ENCODE measurements at places on chromosomes 3 and 15.

GRCh38 chr3:45198264-45199260 lies 27.5 kb downstream of the TMEM158 start:
- DNase-seq = no peak

- no peak for DNase-seq
Observed at GRCh38 chr3:160739079-160739478, 17.0 kb upstream of the PPM1L start.

- no peak for DNase-seq
Observed at GRCh38 chr3:123373474-123373987, 75.4 kb downstream of the ADCY5 start.

GRCh38 chr15:85318048-85318731 lies 62.2 kb upstream of the AKAP13 start:
- DNase-seq = no peak

DNA sequence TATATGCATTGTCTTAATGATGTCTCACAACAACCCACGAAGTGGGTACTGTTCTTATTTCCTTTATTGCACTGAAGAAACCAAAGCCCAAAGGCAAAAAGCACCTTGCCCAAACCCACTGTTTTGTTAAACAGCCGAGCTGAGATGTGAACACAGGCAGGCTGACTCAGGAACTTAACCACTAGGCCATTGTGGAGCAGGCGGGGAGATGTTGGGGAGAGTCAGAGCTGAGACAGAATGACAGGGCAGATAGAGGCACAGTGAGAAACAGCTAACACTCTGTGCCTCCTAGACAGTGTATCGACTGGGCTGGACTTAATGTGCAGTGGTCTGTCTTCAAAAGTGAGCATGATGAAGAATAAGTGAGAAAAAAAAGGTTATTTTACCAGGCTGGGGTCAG lies 56.5 kb downstream of the RPLP1 start:
- no peak for DNase-seq

GRCh38 chr3:134373271-134374104 lies 759 bp downstream of the AMOTL2 start:
- DNase-seq = no peak

DNA sequence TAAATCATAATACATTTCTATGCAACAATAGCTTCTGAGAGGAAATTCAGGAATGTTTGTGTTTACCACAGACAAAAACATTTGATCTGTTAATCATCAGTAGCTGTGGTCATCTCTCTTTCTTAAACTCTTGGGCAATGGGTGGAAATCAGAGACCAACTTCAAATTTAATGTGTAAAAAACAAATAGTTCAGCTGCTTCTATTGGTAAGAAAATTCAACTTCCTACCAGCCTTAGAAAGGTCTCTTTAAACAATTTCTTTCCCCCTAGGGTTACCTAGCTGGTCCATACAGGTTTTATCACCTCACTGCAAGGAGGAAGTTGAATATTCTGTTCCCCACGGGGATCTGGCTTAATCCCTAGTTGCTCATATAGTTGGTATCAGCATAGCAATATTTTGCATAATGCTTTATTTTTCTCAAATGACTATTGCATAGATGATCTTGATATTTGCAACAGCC lies 20.3 kb upstream of the PPP4R2 start:
- DNase-seq = no peak

DNA sequence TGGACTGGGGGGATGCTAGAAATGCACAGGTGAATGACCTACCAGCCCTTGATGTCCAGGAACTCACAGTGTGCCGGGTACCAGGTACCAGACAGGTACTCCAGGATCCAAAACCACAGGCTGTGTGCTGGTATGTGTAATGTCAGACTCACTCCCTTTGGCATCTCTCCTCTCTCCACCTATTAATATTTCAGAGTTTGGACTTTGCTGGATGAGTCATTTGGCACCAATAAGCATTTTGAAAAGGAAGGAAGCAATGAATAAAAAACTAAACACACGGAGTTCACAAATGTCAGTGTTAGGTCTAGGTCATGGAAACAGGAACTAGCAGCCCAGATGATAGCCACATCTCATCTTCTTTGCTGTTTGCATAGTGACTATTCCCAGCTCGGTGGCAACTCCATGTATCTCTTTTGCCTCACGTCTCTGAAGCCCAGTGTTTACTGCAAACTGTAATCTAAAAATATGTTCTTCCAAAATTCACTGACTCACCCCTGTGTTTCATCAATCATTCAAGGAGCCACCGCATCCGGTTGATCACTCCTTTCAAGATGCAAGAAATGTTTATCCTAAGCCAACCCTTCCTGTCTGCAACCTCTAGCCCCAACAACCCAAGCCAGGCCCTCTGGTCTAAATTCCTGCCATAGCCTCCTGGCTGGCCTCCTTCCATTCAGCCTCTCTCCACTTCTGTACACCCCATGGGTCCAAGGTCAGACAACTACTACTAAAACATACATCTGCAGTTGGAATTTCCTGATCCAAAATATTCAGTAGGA lies 8.4 kb downstream of the ITGB5 start:
- DNase-seq = peak; percentile 65

DNA sequence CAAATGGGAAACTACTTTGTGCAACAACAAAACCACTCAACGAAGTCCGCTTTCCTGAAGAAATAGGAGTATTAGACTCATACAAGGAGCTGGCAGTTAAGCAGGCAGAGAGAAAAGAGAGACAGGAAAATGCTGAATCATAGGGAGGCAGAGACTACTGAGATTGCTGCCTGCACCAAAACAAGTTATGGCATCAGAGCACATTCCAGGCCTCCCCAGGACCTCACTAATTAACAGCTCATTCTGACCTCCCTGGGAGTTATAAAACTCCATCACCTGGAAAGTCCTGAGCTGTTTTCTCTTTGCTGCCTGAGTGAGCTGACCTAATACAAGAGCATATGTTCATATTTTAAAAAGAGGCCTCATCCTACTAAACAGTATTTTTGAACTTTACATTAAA lies 741.0 kb downstream of the MCTP2 start:
- DNase-seq = no peak

DNA sequence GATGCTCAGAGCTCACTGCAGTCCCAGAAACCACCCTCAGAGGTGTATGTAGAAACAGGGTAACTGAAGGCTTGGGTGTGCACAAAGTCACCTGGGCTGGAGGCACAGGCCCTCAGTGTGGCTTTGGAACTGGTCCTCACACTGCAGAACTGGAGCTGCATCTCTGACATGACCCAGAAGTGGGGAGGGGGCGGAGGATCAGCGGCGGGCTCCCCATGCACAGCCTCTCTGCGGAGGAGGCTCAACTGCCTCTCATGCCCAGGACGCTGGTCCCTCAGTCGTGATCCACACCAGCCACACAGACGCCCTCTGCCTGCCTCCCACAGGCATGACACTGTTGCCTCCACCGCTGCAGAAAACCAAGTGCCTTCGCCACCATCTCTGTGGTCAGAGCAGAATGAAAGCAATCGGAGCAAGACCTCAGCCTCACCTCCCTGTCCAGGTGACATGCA lies 73.7 kb downstream of the TM2D3 start:
- DNase-seq = no peak

GRCh38 chr3:159654183-159655134 lies 334.2 kb upstream of the IL12A start:
- DNase-seq = no peak

- no peak for DNase-seq
Observed at GRCh38 chr3:127428344-127428997, 140.6 kb upstream of the PRR20G start.

DNA sequence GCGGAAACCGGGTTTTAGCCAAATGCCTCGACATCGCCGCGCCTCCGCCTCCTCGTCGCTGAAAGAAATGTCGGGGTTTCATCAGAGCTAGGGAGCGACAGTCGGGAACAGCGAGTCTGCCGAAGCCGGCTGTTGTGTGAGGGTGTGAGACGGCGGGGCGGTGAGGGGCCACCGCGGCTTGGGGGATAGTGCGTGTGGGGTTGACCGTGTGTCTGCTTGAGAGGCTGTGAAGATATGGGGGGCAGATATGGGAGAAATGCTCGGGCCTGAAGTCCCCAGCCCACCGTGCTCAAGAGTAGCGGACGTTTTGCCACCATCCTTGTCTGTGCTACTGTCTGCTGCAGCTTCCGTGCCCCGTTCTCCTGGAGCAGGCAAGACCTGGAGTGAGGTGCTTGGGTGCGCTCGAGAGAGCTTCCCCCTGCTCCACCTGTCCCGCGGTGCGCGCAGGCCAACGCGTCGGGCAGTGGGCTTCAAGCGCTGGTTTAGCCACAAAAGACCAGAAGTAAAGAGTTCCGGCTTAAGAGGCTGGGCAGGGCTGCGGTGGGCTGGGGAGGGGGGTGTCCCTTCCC lies 716 bp upstream of the ISLR2 start:
- no peak for DNase-seq

DNA sequence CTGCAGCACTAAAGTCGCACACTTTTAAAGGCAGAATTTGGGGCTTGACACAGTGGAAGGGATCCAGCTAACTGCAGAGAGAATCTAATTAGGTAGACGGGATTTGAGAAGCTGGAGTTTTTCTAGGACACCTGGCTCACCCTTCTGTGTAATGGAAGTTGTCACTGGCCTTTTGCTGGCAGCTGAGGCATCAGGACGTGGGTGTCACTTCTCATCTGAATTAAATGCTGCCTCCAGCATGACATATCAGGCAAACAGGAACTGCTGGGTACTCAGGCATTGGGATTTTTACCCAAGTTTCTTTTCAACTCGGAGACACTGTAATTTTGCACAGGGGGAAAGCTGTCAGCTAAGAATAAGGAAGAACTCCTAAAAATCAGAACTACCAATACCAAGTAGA lies 861.9 kb upstream of the ARPP21 start:
- no peak for DNase-seq

GRCh38 chr3:131323014-131323413 lies 58.6 kb upstream of the NUDT16 start:
- no peak for DNase-seq

GRCh38 chr3:14780927-14781507 lies 37.7 kb upstream of the FGD5 start:
- no peak for DNase-seq

GRCh38 chr3:193971261-193971751 lies 164.6 kb upstream of the HES1 start:
- no peak for DNase-seq

GRCh38 chr3:168061332-168061996 lies 34.3 kb downstream of the GOLIM4 start:
- no peak for DNase-seq

DNA sequence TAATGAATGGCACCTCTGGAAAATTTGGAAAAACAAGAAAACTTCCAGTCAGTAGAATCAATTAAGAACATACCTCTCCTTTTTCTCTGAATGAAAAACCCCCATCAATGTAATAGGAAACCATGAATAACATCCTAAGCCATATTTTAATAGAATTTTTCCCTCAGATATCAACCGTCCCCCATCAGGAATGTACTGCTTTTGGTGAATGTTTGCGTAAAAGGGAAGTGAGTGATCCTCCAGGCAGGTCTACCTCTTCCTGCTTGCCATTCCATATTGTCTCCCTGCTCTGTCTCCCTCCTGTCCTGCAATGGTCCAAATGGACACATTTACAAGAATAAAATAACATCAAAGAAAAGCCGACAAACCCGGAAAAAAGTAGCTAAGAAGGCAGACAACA lies 30.8 kb downstream of the LAMP3 start:
- no peak for DNase-seq

GRCh38 chr3:40306336-40306735 lies 3.2 kb upstream of the EIF1B start:
- DNase-seq = no peak

DNA sequence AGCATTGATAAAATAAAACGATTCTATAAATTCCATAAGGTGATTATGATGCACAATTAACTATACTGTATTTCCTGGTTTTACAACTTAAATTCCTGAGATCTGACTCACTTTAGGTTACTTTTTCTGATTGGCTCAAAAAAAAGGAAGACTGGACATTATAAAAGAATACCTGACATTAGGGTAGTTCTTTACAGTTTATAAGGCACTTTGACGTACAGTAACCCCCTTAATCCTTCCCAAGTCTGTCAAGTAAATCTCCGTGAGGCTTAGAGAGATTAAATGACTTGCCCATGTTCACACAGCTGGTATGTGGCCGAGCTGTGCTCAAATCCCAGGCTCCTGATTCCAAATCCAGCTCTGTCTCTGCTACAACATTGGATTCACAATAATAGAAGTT lies 1.0 kb upstream of the SLTM start:
- no peak for DNase-seq

- DNase-seq = no peak
Observed at GRCh38 chr15:52257734-52258062, 37.9 kb downstream of the MYO5C start.

DNA sequence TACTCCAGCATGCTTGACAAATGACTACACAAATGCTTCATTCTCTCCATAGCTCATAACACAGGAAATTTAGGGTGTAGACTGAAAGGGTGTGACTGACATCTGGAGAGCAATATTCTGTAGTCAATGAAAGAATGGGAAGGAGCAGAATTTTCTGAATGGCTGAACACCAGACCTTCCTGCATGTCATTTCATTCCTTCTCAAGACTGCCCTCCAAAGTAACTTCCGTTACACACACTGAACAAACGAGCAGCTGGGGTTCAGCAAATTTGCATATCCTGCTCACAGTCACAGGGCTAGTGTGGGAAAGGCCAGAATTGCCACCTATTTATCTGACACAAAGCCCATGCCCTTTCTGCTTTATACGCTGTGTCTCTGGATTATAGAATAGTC lies 325.0 kb upstream of the CFAP20DC start:
- DNase-seq = no peak

DNA sequence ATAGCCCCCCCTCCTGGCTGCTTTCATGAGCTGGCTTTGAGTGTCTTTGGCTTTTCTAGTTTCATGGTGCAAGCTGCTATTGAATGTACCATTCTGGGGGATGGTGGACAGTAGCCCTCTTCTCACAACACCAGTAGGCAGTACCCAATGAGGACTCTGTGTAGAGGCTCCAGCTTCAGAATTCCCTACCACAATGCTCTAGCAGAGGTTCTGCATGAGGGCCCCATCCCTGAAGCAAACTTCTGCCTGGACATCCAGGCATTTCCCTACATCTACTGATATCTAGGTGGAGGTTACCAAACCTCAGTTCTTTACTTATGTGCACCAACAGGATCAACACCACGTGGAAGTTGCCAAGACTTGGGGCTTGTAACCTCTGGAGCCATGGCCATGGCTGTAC lies 1742.9 kb downstream of the SI start:
- DNase-seq = no peak

- no peak for DNase-seq
Observed at GRCh38 chr3:149378478-149379309, 1.2 kb upstream of the TM4SF1 start.

GRCh38 chr15:71192816-71193215 lies 77.5 kb downstream of the THSD4 start:
- no peak for DNase-seq

DNA sequence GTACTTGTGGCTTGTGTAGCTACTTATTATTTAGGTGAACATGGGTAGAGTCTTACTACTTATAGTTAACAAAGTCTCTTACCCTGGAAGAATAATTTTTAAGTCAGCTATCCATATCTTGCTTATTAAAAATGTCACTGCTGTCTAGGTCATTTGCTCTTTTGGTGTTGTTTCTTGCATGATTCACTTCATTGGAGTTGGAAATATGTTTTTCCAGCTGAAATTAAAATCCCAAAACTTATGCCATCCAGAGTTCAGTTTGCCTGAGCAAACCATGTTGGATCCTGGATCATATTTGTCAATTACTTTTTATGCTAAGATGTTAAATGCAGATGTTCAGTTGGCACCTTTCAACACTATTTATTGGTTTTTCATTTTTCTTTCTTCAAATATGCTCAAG lies 421.0 kb upstream of the RBMS3 start:
- no peak for DNase-seq
